ENCODE measurements at places on chromosomes 4 and X.

DNA sequence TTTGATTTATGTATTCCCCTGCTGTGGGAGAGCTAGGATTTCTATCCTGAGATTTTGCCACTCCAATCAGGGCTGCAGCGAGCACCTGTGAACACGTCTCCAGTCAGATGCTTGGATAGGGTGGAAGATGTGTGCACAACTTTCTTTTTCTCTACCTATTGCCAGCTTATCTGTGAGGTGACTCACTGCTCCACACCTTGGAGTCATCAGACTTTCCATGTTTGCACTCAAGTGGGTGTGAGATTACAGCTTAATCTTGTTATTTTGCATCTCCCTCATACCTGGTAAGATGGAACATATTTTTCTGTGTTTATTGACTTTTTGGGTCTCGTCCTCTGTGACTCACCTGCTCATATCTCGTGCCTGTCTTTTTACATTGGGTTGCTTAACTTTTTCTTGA is 32.2 kb downstream of the PSAPL1 start:
- DNase-seq = no peak

GRCh38 chrX:113594123-113594841 is 753.7 kb upstream of the AMOT start:
- no peak for DNase-seq

- DNase-seq = no peak
Measured at GRCh38 chr4:77504407-77504806, 101.2 kb upstream of the CXCL13 start.

- no peak for DNase-seq
Measured at GRCh38 chrX:53738370-53738906, 51.9 kb upstream of the HUWE1 start.

DNA sequence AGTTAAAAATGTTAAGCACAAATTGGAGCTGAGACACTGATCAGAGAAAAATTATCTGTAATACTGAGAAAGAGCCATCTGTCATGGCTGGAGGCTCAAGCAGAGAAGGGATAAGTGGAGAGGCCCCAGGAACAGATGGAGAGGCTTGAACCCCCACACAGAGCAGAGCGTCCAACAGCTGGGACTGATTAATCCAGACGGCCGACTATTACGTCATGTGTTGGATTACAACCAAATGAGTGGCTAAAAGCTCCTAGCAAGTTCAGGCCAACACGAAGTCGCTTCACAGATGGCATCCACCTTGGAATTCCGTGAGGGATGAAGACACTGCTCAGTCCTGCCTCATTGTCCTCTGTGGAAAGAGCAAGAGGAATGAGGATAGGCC is 57.7 kb upstream of the ATXN3L start:
- no peak for DNase-seq

DNA sequence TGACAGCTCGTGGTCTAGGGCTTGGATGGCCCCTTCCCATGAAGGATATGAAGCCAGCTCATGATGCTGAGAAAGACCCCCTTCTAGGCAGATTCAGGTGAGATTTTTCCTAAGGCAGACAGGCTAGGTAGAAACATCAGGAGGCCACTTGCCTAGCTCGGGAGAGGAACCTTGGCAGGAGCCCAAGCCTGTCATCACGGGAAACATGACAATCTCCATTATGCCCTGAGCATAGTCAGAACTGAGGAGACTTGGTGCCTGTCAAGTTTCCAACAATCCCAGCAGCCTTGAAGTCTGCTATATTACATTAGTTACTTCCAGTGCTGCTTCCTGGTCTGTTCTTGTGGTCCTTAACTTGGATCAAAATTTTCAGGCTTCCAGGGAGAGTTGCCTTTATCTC is 18.7 kb upstream of the WDR1 start:
- no peak for DNase-seq

GRCh38 chrX:12471061-12471460 is 320.2 kb upstream of the PRPS2 start:
- DNase-seq = no peak

GRCh38 chrX:153763298-153763932 is 634 bp upstream of the PLXNB3 start:
- DNase-seq = no peak

DNA sequence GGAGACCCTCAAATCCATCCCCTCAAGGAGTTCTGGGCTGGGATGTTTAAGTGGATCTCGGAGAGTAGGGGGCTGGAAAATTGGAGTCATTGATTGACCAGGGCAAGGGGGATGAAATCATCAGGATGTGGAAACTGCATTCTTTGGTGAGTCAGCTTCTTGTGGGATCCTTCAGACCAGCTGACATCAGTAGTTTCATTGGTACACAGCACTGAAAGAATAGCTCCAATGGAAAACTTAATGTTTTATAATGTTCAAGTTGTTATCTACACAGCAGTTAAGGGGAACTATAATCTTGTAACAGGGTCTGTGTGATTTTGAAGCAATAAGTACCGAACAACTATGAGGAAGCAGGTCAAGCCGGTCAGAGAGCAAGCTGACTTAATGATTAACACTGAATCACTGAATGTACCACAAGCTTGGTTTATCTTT is 506.1 kb downstream of the RPA4 start:
- no peak for DNase-seq

- DNase-seq = no peak
Measured at GRCh38 chr4:85475631-85476233, 782 bp downstream of the ARHGAP24 start.

DNA sequence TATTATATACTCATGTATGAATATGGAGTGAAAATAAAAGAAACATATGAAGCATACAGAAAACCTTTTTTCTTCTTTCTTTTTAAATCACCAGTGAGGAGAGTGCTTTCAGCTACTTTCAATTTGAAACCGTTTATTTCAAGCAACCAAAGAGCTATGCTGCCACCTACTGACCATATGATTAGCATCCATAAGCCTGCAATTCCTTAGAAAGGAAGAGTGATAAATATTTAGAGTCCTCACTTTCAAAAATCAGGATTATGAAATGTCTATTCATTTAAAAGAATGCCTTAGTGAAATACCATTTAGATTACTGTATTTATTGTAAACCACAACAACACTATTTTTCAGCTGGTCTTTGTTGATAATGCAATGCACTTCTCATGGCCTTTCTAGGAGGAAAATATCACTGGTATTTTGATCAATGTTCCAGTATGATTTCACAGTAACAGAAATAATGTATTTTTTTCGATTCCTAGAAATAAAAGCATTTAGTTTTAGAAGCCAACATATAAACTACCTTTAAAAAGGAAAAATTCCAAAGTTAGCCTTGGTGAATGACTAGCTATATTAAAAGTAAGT is 667.6 kb downstream of the PCDH18 start:
- peak; percentile 49 for DNase-seq

- no peak for DNase-seq
Measured at GRCh38 chr4:136749989-136750388, 782.3 kb downstream of the PCDH18 start.

DNA sequence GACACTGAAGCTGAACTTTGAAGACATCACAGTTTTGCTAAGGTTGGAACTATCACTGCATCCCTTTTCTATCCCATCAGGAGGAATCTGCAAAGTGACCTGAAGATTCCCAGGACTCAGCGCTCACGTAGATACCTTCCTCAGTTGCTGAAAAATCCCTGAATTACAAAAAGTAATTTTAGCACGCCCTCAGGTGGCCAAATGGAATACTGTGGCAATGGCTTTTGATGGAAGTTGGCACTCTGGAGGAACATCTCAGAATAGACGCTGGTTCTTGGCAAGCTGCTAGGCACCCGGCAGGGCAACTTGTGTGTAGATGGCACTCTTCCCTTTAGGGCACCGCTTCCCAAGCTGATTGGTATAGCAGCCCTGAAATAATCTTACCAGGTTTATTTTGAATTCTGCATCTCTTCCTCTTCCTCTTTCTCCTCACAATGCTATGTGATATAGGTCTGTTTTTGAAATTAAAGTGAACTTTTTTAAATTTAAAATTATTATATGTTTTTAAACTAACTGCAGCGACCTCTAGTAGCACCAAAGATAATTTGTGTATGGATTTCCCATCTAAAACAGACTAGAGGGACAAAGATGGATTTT is 16.3 kb upstream of the ESX1 start:
- DNase-seq = peak; percentile 10

GRCh38 chrX:17685026-17685425 is 52.3 kb upstream of the SCML1 start:
- DNase-seq = no peak

GRCh38 chrX:12946838-12947544 is 27.9 kb upstream of the TMSB4X start:
- peak; percentile 93 for DNase-seq

DNA sequence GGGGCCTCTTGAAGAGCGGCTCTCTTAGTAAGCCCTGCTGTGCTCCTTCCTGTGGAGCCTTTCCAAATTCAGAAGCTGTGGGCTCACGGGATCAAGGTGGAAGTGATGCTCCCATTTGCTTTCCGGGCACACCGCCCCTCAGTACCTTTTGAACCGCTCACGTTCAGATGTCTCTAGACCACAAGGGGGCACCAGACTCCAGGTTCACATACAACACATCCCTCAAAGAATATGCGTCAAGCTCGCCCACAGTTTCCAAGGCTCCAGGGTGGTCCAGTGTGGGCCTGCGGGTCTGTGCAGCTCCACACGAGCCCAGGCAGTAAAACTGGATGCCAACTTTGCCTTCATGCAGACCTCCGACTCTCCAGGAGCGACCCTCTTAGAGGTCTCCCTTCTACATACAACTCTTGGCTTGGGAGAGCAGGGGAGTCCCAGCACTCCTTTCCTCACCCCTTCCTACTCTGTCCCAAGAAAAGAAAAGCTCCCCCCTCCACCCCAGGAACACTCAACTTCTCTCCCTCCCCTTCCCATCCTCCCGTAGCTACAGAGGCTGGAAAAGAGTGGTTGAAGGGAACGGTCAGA is 11.0 kb downstream of the SUPT20HL1 start:
- DNase-seq = peak; percentile 40

DNA sequence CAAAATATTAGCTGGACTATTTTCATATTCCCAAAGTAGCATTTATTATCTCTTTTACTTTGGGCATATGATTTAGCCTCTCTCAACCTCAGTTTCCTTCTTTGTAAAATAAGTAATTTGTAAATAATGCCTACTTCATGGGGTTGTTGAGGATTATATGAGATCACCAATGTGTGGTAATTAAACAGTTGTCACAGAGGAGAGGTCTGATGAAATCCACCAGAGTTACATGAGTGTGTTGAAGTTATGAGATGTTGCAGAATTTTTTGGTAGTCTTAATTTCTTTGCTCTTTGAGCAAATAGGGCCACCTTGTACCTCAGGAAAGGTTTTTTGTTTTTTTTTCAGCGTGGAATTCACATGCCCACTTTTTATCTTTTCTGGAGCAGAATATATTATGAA is 1.4 kb downstream of the COX7B start:
- no peak for DNase-seq

DNA sequence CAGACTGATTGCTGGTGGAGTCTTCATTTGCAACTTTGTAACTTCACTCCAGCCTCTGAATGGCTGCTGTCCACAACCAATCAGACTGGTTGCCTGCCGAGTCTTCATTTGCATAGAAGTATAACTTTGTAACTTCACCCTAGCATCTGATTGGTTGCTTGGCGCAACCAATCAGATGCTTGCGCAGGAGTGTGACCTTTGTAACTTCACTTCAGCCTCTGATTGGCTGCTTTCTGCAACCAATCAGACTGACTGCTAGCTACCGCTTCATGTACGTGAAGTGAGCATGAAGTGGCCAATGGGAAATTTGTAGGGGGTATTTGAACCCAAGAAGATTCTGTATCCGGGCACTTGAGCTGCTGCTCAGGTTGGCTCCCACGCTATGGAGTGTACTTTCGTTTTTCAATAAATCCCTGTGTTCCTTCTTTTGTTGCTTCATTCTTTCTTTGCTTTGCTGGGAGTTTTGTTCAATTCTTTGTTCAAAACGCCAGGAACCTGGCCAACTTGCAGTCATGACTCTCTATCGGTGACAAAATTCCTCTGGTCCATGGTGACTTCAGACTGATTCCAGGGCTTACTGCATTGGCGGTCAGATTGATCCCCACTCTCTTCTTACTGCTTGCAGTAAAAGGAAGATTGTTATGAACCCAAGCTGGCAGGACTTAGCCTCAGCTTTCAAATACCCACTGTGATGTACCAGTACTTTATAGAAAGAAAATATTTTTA is 46.4 kb upstream of the FGG start:
- DNase-seq = no peak

DNA sequence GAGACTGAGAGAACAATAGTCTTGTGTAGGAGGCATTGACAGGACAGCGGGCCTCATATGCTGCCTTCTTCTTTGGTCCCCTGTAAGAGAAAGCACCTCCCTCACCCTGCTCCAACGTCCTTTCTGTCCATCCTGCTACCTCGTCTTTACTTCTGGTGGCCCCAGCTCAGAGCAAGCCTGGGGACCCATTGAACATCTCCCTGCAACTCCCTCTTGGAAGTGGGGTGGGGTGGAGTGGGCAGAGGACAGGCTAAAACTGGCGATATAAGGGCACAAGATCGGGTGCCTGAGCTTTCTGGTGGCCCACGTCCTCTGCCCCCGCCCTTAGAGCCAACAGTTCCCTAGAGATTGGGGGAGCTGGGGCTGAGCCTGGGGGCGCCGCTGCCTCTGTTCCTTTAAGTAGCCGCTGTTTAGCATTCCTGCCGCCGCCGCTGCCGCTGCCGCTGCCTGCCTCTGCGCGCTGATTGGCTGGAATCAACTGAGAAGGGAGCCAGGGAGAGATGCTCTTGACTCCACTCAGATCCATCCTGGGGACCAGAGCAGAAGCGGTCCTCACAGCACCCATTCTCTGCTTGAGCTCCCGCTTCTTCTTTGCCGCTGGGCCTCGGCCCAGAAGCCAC is at the start of gene DLG3:
TSS of gene DLG3 (plus strand) at position 510 of the 620 bp plus-strand sequence. CDS start 367 bp downstream, outside the sequence.
- peak; percentile 56 for DNase-seq

DNA sequence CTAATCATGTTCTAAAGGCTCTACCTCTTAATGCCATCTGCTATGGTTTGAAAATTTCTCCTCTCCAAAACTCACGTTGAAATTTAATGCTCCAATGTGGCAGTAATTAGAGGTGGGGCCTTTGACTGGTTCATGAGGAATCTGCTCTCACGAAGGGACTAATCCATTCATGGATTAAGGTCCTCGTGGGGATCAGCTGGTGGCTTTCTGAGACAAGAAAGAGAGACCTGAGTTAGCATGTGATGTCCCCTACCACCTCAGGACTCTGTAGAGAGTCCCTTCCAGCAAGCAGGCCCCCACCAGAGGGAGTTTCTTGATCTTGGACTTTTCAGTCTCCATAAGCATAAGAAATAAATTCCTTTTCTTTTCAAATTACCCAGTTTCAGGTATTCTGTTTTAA is 65.3 kb downstream of the WDFY3 start:
- no peak for DNase-seq

- no peak for DNase-seq
Measured at GRCh38 chr4:172650758-172651530, 517.7 kb upstream of the GALNT7 start.

- no peak for DNase-seq
Measured at GRCh38 chrX:77779695-77780094, 6.3 kb downstream of the ATRX start.

DNA sequence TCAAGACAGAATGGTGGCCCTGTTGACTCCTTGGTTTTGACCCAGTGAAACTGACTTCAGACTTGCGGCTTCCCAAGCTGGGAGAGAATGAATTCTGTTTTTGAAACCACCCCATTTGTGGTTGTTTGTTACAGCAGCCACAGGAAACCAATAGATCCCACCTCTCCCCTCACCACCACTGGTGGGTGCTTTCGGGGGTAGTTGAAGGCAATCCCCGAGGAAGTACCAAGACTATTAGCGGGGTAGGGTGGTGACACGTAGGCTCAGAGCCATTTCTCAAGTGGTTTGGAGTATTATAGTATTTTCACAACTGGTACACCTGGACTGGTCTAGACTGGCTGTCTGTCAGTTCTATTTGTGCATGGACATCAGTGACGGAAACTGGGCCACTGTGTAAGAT is 189.1 kb upstream of the RBPJ start:
- no peak for DNase-seq
